Dermis microvascular lymphatic vessel endothelial cell (primary cell): ENCODE measurements at places on chromosomes 2 and 18.

DNA sequence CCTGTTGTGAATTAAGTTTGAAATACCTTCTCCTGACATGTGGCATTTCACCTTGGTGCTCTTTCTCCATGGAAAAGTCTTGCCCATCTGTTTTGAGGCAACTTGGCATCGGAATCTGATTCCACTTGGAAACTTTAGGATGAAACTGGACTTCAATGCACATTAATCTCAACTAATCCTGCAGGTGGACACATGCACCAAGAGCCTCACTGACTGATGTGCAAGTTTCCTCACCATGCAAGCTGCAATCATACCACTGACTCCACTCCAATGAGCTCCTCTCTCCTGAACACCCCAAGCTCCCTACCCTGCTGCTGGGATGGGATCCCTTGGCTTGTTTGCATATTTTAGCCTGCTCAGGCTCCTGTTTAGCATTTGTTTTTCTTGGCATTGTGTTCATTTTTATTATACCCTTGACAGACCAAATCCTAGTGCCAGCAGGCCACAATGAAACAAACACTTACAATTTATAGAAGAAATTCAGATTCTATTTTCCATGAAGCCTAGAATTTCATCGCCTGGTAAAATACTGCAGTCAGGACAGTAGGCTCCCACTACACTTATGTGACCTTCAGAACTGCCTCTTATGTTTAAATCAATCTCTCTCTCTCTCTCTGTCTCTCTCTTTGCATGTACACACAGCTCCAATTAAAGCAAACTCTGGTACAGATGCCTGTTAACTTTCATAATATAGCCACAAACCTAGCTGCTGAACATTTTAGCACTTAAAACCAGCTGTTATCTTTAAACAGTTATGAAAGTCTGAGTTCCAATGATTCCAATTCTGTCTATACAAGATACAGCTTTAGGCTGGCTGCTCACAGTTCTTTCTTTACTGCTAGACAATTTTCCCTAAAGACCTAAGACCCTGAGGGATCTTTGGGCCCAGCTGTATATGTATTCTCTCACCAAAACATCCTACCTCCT is 141.5 kb downstream of the OSR1 start:
- no peak for DNase-seq

DNA sequence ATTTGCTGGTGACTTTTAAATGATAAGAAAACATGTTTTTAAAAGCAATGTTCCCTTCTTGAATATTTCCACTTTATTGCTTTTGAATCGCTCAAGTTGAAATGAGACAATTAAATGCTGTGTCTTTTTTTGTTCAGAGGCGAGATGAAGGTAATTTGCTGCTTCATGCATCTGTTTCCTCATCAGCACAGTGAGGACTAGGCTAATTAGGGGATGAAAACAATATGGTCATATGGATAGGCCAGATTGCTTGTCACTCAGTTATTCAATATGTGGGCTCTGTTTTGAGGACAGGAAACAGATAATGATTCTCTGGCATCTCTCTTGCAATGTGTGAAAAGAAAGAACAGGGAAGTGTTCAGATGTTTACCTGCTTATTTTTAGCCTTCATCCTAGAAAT is 61.0 kb downstream of the ERBB4 start:
- no peak for DNase-seq

- DNase-seq, result no peak
Observed at GRCh38 chr2:118442046-118442445, 353.8 kb downstream of the INSIG2 start.

- no peak for DNase-seq
Observed at GRCh38 chr2:237101118-237101979, 15.7 kb downstream of the COPS8 start.

- DNase-seq, result no peak
Observed at GRCh38 chr2:142981756-142982155, 104.3 kb downstream of the KYNU start.

DNA sequence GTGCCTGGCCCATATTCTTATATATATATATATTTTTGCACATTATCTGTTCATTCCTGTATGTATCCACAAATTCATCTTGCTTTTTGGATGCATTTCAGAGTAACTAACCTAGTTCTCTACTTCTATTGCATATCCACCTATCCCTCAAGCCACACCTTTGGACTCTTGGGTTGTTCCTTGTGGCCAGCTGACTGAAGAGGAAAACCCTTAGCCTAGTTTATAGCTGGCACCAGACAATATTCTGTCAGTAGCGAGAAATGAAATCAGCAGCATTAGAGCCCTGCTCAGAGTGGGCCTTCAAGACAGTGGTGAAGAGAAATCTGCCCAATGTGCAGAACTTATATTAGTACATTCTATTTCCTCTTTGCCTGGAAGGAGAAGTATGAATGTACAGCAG is 19.6 kb upstream of the ALMS1 start:
- no peak for DNase-seq
